NB4 (cell line): ENCODE measurements at places on chromosomes 5 and 9.
A peak's percentile ranks its signal among the peaks of the same experiment; 100 is the strongest.

DNA sequence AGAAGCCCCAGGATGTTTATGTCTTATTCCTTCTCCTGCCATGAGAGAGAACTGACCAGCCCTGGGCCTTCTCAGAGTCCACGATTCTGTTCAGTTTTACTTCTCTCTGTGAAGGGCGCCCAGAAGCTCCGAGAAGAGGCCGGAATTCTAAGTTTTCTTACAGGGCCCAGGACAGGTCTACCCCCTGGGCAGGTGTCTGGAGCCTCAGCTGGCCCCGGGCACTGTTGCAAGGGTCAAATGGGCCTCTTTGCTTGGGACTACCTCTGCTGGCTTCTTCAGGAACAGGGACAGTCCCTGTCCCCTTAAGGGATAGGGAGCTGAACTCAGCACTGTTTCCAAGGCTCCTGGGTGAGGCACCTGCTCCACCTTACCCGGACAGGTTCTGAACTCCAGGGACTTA lies 55.0 kb downstream of the RASGEF1C start:
- DNase-seq: no peak

DNA sequence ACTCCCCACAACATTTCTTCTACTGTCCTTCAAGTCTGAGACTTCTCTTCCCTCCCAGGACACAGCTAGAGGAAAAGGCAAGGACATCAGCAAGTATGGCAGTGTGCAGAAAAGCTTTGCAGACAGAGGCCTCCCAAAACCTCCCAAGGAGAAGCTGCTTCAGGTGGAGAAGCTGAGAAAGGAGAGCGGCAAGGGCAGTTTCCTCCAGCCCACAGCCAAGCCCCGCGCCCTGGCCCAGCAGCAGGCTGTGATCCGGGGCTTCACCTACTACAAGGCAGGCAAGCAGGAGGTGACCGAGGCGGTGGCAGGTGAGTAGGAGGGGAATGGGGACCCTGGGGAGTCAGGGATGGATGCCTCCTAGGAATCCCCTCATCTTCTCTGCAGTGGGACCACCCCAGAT lies 24.4 kb downstream of the OLFML2A start:
- no peak for DNase-seq

DNA sequence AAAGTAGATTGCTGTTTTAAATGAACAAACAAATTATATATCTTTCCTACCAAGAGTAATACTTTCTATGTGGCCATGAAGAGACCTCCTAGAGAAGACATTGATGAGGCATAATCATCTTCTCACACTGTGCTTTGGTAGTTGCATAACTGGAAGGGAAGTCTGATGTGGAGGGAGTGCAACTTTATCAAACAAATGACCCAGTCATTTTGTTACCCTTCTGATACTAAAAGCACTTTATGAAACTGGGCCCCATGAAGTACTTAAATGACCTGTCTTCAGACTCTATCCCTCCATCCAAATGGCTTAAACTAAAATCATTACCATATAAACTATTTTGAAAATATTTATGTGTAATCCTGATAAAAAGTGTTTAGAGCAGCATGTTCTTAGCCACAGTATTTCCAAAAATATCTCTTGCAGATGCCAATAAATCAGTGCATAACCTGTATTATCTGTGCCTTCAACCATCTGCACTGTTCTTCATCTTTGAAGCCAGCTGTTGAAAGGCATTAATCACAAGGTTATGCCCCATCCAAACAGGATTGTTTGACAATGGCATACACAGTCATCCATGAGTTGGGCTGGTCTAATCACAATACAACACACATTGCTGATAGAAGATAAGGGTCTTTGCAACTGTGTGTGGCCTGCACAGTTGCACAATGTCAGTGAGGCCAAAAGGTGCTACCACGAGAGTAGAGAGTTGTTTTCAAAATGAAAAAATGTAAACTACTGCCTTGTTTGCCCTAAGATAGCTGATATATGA lies 31.9 kb upstream of the MIER3 start:
- DNase-seq: peak; percentile 21

- peak; percentile 54 for DNase-seq
Observed at GRCh38 chr9:129182625-129183494, 4.8 kb upstream of the IER5L start.

GRCh38 chr9:14306672-14307660 lies 7.0 kb downstream of the NFIB start:
- DNase-seq: no peak

DNA sequence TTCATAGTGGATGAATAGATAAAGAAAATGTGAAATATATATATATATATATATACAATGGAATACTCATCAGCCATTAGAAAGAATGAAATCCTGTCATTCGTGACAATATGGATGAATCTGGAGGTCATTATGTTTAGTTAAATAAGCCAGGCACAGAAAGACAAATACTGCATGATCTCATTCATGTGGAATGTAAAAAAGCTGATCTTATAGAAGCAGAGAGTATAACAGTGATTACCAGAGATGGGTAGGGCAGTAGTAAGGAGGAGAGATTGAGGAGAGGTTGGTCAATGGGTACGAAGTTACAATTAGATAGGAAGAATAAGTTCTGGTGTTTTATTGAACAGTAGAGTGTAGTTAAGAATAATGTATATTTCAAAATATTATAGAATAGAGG lies 19.7 kb upstream of the PCDHAC2 start:
- no peak for DNase-seq

- no peak for DNase-seq
Observed at GRCh38 chr9:70278305-70278704, 19.5 kb downstream of the SMC5 start.

GRCh38 chr5:5481206-5481605 lies 58.7 kb downstream of the ICE1 start:
- DNase-seq: no peak

- no peak for DNase-seq
Observed at GRCh38 chr9:91214086-91214485, 147.6 kb downstream of the AUH start.

DNA sequence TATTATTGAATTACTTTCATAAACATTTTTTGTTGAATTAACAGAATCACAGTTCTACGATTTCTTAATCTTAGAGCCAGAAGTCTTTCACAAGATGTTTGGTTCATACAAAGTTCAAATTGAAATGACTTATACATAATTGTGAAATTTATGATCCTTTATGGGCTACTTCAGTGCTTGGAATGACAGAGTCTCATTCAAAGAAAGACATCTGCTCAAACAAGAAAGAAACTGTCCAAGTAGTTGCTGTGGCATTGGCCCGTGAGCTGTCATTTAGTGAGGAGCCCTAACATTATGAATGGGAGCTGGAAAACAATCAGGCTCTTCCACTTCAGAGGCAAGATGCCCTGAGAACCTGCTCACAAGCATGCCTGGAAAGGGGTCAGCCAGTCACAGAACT lies 63.4 kb downstream of the AUH start:
- DNase-seq: peak; percentile 49

DNA sequence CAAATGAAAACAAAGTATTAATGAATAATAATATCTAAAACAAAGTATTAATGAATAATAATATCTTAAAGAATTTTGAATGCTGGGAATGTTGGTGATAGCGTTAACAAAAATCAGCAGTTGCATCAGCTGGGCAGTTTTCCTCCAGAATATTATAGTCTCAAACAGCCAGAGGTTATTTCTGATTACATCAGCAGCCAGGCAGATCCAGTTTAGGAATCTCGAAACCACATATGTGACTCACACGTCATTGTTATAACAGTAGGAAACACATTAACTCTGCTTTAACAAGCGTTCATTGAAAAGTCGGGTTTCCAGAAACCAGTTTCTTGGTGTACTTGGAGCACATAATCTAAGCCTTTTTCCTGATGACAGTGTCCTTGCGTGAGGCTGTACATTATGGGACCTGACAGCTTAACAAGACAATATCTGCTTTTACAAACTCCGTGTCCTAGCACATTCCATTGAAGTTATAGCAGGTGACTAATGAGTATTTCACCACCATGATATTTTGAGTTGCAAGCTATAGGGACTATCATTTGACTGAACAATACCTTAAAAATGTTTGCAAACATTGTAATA lies 559.5 kb upstream of the KLF4 start:
- no peak for DNase-seq

GRCh38 chr9:125851979-125852378 lies 104.8 kb downstream of the PBX3 start:
- DNase-seq: no peak

GRCh38 chr5:159171274-159171673 lies 38.1 kb downstream of the RNF145 start:
- DNase-seq: no peak

DNA sequence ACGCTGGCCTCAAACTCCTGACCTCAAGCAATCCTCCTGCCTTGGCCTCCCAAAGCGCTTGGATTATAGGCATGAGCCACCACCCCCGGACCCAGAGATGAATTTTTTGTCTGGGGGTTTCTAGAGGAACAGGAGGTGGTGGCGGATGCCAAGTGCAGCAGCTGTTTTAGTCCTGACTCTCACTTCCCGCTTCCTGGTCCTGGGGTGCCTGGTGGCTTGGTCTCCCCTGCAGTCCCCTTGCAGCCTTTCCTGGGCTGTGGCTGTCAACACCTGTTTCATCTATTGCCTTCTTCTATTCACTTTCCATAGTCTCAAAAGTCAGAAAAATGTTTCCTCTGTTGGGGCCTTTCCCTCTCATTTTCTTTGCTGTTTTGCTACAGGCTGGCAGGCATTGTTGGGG lies 6.5 kb upstream of the NHP2 start:
- DNase-seq: no peak

DNA sequence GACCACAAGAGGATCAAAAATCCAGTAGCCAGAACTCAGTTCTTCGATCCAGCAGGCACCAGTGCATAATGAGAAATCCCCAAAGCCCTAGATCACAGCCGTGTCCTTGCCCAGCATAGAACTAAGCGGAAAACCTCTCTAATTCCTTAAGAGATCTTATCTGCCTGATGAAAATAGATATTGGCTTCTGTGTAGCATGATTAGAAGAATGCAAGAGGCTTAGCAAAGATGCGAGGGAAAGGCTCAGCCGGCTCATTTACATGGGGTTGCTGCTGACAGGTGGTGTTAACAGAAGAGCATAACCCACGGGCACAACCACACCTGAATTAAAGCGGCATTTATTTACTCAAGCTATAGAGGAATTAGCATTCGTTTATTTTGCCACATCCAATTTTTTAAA lies 400.0 kb upstream of the ADAMTS16 start:
- DNase-seq: no peak
